ENCODE measurements at places on chromosomes 2 and 18. TPM values are rescaled to one million over a fixed set of nuclear protein-coding genes. Genes with fewer than 3 reads are reported as not detected.

Gene RDH14
- 47.5 TPM for total RNA-seq

- DNase-seq: no peak
Measured at GRCh38 chr2:153808679-153809078, 63.0 kb upstream of the GALNT13 start.

DNA sequence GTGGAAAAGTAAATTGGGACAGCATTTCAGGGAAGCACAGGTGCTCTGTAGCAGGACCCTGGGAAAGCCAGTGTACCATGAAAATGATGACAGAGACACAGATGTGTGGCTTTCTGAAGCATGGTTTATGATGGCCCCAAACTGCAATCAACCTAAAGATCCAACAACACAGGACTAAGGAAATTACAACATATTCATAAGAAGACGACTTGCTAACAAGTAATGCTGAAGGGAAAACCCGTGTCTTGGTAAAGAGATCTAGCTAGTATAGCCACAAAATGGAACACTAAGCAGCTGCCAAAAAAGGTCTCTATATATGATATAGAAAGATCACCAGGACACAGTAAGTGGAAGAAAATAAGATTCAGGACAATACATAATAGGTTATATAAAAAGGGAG lies 53.2 kb downstream of the UXS1 start:
- DNase-seq: no peak

DNA sequence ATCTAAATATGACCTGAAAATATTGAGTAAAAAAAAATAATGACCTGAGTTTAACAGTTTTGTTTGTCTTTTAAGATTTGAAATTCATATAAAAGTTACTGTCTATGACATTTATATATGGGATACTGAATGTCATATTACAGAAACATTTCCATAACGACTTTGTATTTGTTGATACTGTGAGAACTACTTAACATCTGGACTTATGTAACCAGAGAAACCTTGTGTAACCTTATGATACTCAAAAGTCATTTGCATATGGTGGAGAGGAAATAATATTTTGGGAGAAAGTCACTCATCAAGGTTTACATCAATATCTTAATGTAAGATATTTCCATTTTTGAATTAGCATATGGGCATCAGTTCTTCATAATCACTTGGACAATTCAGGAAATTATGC lies 12.6 kb downstream of the MFSD6 start:
- DNase-seq: no peak

Data from urinary bladder (tissue), 4 donors.